Left kidney (tissue), 8 donors: ENCODE measurements at places on chromosomes 3 and 15. TPM values are rescaled to one million over a fixed set of nuclear protein-coding genes. Genes with fewer than 3 reads are reported as not detected.

DNA sequence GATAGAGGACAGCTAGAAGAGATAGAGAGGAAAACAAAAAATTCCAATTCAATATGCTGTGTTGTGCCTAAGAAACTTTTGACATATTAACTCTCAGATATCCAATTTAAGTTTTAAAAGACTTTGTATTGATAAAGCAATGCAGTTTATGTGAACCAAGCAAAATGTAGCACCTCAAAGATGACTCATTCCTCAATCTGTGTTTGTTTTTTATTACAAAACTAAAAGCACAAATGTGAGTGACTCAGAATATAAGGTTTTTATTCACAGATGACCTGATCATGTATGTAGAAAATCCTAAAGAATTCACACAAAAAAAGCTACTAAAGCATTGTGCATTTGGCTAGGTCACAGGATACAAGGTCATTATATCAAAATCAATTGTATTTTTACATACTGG, 11.1 kb downstream of the HCLS1 start:
- no peak for DNase-seq

GRCh38 chr15:92921215-92922131, 21.3 kb downstream of the CHD2 start:
- no peak for DNase-seq

DNA sequence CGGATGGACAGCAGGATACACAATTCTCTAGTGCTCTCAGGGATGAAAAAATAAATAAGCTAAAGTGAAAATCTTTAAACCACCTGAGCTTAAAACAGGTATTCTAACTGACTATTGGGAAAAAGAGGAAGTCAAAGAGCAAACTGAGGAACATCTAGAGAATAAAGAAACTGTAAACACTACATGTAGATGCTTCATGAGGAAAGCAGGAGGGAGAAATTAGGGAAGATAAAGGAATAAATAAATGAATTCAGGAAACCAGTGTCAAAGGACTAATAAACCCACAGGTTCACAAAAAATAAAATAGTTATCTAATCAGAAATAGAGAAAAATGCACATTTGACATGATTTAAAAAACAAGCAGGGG, 525 bp upstream of the MCCC1 start:
- no peak for DNase-seq

DNA sequence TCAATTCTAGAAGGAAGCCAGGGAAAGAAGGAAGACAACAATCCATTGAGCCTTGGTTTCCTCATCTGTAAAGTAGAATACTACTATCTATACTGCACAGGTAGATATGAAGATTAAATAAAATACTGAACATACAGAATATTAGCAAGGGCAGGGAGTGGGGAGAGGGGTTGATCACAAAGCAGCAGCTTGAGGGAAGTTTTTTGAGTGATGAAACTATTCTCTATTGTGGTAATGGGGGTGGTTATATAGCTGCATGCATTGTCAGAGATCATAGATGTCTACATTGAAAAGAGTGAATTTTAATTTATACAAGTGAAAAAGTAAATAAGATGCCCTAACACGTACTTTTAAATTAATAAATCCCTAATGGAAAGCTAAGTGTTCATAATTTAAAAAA, 242.6 kb upstream of the LRTM1 start:
- DNase-seq: no peak

- DNase-seq: peak; percentile 73
These were observed 11.7 kb downstream of the GNB5 start for GRCh38 chr15:52179278-52180195.

DNA sequence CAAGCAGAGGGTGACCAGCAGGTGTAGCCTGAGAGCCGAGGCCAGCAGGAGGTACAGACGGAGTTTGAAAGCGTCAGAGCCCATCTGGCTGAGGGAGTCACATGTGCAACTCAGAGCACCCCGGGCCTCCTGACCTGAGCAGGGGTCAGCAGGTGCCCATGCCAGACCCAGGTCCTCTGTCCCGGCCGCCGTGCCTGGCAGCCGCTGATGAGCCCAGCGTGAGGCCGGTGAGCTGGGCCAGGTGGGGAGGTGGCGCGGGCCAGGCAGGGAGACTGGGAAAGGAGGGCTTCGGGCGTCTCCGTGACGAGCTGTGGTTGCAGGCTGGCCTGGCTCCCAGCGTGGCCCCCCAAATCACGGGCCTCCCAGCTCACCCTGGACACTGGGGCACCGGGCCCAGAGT, 130.9 kb downstream of the CHSY1 start:
- DNase-seq: no peak

- peak; percentile 22 for DNase-seq
These were observed 12.9 kb downstream of the OPA1 start for GRCh38 chr3:193605876-193606275.

GRCh38 chr15:96209285-96209735, 121.2 kb upstream of the NR2F2 start:
- DNase-seq: peak; percentile 22

- no peak for DNase-seq
These were observed 82.3 kb upstream of the OXTR start for GRCh38 chr3:8851703-8852102.

DNA sequence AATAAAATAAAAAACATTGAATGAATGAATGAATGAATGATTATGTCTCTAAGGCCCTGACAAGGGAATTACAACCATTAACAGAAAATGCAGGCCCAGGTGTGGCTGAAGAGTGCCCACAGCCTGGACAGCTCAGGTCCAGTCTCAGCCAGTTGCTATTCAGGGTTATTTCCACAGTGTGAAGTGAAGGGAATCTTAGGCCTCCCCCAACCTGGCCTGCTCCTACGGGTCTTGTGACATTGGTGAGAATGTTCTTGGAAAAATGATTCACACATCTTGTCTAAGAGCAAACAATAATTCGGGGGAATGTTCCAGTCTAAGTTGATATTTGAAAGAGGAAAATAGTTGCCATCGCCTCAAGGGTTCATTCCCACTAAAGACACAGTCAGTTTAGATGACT, 37.0 kb downstream of the MINDY4B start:
- no peak for DNase-seq

GRCh38 chr3:60651799-60652198, 599.5 kb downstream of the FHIT start:
- DNase-seq: no peak

GRCh38 chr15:31268108-31268501, 58.5 kb upstream of the KLF13 start:
- no peak for DNase-seq

The PRSS50 gene
- 3.2 TPM for polyA plus RNA-seq

The CPLX3 gene
- polyA plus RNA-seq: not detected

The PDIA3 gene
- 569 TPM for polyA plus RNA-seq

The CFAP100 gene
- 1.7 TPM for polyA plus RNA-seq

The GAP43 gene
- polyA plus RNA-seq: 0.30 TPM

The ZDHHC19 gene
- polyA plus RNA-seq: not detected

The P2RY14 gene
- 0.57 TPM for polyA plus RNA-seq
